ENCODE measurements at places on chromosomes 13 and 19. TPM values are rescaled to one million over a fixed set of nuclear protein-coding genes. Genes with fewer than 3 reads are reported as not detected.
A peak's percentile ranks its signal among the peaks of the same experiment; 100 is the strongest.

- no peaks in the 10 kb centered on the region for H3K27me3 ChIP-seq
- no peaks in the 10 kb centered on the region for H3K4me1 ChIP-seq
- DNase-seq, result no peak
These were observed 77.7 kb downstream of the COL4A1 start for GRCh38 chr13:110228936-110229904.

Gene FCAR
- not detected for total RNA-seq

DNA sequence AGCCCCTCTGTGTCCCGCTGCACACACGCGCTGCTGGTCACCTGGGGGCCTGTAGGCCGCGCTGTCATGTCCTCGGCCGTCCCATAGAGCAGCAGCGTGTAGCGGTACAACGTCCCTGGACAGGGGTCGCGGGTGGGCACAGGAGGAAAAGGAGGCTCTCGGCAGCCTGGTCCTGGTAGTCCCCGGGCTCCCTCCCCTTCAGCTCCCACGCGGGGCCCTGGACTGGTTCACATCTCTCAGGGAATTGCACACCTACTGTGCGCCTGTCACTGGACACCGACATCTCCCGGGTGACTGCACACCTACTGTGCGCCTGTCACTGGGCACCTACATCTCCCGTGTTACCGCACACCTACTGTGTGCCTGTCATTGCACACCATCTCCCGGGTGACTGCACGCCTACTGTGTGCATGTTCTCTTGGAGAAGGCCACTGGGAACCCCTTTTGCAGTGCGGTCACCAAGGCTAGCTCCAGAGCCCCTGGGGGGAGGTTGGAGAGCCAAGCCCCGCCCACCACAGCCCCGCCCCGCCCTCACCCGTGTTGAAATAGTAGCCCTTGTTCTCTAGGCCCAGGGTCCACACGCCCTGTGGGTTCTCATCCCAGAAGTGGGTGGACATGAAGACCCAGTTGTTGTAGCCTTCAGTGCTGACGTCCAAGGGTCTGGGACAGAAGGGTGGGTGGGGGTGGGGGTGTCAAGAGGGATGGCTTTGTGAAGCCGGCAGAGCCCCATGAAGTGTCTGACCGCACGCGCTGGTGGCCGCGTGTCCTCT is 3.5 kb upstream of the C19orf25 start:
- no peaks in the 10 kb centered on the region for H3K4me1 ChIP-seq
- no peaks in the 10 kb centered on the region for H3K36me3 ChIP-seq
- H3K27ac ChIP-seq, result no peak overlapping the region
- H3K27me3 ChIP-seq, result no peaks in the 10 kb centered on the region

- no peaks in the 10 kb centered on the region for H3K4me1 ChIP-seq
- no peaks in the 10 kb centered on the region for H3K36me3 ChIP-seq
- H3K4me3 ChIP-seq, result no peak overlapping the region
- no peaks in the 10 kb centered on the region for H3K27me3 ChIP-seq
These were observed 45.1 kb downstream of the DCLK1 start for GRCh38 chr13:36086117-36086516.

DNA sequence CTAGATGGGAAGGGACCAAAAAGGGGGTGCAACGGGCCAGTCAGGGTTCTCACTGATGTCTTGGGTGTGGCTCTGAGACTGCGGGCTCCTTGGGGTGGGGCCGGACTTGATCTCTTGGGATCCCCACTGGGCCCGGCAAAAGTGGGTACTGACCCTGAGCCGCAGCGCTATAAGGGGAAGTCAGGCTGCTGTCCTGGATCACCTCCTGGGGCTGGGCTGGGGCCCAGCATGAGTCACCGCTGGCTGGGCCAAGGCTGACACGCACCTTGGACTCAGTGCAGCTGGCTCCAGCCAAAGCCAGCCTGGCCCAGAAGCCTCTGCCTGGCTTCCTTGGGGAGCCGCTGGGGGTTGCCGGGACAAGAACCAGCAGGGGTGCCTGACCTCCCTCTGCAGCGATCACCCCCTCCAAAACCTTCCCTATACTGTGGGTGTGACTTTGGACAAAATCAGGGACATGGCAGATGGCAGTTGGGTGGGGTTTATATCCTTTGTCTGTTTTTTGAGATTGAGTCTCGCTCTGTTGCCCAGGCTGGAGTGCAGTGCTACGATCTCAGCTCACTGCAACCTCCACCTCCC is 617 bp upstream of the IQCN start:
- no peak for DNase-seq
- H3K4me3 ChIP-seq, result peak overlapping the region; percentile 11
- H3K27ac ChIP-seq, result peak overlapping the region; percentile 88
- H3K4me1 ChIP-seq, result peaks cover 37% of the 10 kb centered on the region

DNA sequence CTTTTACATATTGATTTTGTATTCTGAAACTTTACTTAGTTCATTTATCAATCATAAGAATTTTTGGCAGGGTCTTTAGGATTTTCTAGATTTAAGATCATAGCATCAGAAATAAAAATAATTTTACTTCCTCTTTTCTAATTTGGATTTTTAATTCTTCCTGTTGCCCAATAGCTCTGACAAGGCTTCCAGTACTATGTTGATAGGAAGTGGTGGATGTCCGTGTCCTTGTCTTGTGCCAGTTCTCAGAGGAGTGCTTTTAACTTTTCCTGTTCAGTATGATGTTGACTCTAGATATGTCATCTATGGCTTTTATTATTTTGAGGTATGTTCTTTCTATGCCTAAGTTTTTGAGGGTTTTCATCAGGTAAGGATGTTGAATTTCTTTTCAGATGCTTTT is 7.7 kb upstream of the KIR2DL4 start:
- peaks cover 49% of the 10 kb centered on the region for H3K27me3 ChIP-seq
- H3K27ac ChIP-seq, result no peak overlapping the region
- H3K4me1 ChIP-seq, result no peaks in the 10 kb centered on the region
- H3K36me3 ChIP-seq, result no peaks in the 10 kb centered on the region
- DNase-seq, result no peak

DNA sequence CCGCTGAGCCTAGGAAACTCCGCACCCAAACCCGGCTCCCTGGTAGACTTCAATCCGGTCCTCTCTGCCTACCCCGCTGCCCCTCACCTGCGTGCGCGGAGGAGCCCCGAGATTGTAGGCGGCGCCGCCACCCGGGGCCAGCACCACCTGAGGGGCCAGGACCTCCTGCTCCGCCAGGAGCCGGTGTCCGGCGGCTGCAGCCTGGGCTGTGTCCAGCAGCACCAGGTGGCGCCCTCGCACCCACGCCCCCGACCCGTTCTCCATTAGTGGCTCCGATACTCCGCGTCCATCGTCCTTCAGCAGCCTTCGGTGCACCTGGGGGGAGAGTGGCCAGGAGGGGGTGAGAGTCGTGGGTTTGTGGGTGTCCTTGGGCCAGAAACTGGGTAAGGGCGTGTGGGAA is 18.5 kb downstream of the MAN2B1 start:
- no peak for DNase-seq
- H3K27me3 ChIP-seq, result no peaks in the 10 kb centered on the region
- no peak overlapping the region for H3K27ac ChIP-seq
- H3K4me3 ChIP-seq, result no peak overlapping the region
- no peaks in the 10 kb centered on the region for H3K36me3 ChIP-seq

GRCh38 chr19:6802336-6803035 is 30.0 kb downstream of the VAV1 start:
- H3K4me3 ChIP-seq, result no peak overlapping the region
- DNase-seq, result no peak
- H3K36me3 ChIP-seq, result no peaks in the 10 kb centered on the region
- H3K27ac ChIP-seq, result 0 out of 2 replicates have a peak overlapping the region, but pooled peaks have one; percentile 17

All from Panc1 (cell line).